HL-60 (cell line): ENCODE measurements at places on chromosomes 5 and 9.

- DNase-seq, result no peak
Measured at GRCh38 chr5:90866333-90866732, 307.7 kb downstream of the ADGRV1 start.

GRCh38 chr5:57551251-57551650, 68.6 kb upstream of the ACTBL2 start:
- DNase-seq, result no peak

DNA sequence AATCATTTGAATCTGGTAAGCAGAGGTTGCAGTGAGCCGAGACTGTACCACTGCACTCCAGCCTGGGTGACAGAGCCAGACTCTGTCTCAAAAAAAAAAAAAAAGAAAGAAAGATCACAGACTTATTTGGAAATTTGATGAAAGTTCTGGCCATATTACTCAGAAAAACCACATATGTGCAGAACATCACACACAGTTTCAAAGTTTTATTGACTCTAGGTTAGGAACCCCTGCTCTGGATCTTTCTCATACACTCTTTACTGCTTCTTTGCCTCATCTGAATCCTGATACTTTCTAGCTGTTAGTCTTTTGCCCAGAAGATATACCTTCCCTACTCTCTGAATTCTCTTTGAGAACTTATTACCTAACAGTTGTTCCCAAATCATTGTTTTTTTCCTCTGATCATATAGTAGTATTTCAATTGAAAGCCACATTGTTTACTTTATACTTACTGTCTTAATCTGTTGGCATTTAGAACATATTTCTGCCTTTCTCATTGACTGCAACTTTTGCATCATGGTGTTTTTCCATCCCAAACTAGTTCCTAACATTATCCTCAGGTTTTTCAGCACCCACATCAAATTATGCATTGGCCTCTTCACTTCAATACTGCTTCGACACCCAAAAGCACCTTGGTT, 68.7 kb downstream of the LNPEP start:
- DNase-seq, result no peak

DNA sequence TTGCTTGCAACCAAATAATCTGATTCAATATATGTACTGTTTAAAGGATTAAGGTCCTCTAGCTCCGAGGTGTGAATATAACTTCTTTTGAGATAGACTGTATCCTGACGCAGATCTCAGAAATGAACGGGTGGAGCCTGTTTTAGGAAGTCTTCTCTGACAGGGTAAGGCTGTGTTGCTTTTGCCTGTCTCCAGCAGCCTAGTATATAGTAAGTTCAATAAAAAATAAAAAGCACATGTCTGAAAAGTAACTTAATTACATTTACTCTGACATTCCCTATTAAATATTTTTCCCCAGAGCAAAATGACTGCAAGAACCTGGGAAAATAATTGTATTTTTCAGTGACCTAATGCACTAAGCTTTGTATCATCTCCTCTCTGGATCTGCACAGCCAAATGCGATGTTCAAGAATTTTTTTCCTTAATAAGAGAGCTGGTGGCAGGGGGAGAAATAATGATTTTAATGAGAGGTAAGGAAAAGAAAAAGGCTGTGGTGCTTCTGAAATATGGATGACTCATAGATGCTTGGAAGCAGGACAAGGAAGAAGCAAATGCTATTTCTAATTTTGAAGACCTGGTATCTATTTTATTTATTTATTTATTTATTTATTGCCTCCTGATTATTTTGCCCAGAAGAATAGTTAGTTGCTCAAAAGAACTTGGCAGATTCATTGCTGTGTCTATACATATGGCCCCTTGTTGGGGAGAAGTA, 7.3 kb downstream of the PPP3R2 start:
- no peak for DNase-seq

DNA sequence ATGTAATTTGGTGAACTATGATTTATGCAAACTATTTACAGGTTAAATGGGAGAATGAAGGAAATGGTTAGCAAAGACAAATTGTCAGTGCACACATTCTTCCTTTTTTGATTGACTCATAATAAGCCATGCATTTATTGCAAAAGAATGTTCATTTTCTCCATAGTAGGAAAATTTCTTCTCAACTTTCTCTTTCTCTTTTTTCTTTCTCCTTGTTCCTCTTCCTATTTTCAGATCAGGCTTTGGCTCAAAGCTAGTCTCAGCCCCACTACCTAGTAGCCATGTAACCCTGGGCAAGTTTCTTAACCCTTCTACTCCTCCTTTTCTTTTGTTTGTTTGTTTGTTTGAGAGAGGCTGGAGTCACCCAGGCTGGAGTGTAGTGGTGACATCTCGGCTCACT, 156.6 kb downstream of the PIK3R1 start:
- DNase-seq, result no peak

- no peak for DNase-seq
Measured at GRCh38 chr5:14155075-14155474, 11.9 kb downstream of the TRIO start.

DNA sequence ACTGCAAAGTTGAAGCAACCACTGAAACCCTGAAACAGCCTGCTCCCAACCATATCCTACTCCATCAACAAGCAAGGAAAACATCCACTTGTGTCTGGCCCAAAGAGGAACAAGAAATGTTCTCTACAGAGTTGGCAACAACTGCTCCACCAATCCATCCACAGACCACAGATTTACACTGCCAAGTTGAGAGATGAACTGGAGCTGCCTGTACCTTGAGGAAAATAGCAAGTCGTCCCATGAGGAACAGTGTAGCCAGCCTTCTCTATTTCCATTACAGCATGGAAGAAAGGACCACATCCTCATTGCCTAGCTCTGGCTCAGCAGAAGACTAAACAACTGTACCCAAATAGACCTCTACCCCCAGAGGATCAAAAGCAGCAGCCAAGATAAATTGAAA, 60.4 kb downstream of the DEPDC1B start:
- DNase-seq, result no peak

DNA sequence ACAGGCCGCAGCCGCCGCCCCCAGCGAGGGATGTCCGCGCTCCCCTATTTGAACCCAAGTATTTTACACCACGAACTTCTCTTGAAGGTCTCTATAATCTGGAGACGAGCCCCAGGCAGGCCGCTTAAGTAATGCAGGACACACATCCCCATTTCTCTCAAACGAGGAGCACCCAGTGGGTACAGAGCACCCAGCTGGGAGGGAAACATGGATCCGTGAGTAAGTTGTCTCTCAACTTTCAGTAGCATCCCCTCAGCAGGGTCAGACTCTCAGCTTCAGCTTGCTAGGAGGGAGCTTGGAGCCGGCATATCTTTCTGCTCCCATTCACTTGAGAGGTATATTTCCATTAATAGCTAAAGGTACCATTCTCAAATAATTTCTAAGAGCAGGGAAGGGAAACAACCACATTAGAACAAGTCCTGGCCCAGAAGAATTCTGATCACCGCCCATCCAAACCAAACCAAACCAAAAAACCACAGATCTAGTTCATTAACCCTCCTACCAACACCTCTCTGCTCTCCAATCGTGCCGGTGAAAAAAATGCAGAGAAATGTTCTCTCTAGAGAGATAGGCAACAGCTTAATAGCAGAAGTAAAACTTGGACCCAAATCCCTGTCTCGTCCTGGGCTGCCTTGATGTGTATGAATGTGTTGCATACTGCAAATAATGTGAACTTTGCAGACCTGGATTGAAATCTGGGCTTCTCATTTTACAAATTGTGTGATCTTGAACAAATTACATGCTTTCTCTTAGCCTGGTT, 910 bp downstream of the TDRD7 start:
- DNase-seq, result no peak

- DNase-seq, result no peak
Measured at GRCh38 chr9:103700195-103700962, 393.7 kb upstream of the SMC2 start.

DNA sequence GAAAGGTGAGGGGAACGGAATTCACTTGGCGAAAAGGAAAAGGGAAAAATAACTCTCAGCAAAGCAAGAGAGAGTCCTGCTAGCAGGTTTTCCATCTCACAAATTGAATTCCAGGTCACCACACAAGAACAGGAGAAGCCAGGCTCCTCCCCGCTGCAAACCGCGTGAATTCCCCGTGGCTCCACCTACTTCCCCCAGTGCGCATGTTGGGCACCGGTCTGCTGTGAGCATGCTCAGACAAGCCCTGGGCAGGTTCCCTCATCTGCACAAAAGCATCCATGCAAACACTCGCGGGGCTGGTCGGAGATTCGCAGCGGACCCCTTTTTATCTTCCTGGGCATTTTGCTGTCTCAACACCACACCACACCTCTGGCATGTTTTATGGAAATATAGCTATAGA, 58.5 kb upstream of the S1PR3 start:
- no peak for DNase-seq

DNA sequence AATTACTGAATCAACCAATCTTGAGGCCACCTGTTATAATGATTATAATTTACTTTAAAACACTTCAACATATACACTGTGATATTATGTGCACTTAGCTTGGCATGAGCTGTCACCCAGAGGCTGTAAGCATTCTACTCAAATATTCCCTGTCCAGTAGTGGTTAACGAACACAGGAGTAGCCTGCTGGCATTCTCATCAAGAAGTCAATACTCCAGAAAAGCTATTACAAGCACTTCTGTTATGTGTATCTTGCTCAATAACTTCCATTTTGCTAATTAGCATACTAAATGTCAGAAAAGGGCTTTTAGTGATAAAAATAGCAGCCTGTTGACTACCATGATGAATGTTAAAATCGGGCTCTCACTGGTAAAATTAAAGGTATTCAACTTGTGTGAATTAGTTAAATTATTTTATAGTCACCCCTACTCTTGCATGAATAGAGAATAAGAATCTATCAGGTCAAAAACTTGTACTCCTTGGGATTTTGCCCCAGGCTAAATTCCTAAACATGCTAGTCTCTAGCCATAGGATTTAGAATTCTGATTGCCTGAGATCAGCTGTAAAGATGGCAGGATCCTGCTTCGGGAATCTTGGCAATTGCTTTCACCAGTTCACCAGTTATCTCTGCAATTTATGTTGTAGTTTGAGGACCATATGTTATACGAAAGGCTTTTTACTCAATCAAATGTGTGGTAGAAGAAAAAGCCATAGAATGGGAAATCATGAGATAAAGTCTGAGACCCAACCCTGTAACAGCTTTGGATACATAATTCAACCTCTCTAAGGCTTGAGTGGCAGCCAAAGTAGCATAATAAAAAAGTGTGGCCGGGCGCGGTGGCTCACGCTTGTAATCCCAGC, 43.4 kb upstream of the PAM start:
- DNase-seq, result no peak

GRCh38 chr9:129885018-129885669, 49.9 kb downstream of the USP20 start:
- peak; percentile 59 for DNase-seq

DNA sequence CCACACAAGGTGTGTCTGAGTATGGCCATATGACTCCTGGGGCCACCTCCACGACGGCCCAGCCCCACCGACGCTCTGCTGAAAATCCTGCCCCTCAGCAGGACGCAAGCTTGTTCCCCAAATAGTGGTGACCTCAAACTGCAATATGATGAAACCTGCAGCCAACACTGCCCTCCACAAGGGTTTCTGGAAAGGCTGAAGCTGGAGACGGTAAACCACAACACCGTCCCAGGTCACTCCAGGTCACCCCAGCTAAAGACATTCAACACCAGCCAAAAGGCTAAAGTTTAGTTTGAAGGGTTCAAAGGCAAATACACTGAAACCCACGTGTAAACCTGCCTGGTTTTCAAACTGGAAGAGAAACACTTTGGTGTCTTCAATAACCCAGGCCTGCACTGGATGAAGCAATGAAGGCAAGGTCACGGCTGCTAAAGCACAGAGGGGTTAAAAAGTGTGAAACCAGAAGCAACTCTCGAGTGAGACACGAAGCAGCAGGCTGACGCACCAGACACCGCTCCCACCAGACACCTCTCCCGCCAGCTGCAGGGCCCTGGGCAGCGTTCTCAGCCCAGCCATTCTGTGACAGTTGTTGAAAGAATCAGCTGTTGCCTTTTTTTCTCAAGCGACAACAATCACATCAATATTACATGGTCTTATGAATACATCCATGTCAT, 1.8 kb upstream of the LHX3 start:
- DNase-seq, result peak; percentile 71

GRCh38 chr9:80382211-80382891, 810.6 kb downstream of the TLE4 start:
- DNase-seq, result no peak

- no peak for DNase-seq
Measured at GRCh38 chr5:587403-587802, 24.7 kb upstream of the CEP72 start.

DNA sequence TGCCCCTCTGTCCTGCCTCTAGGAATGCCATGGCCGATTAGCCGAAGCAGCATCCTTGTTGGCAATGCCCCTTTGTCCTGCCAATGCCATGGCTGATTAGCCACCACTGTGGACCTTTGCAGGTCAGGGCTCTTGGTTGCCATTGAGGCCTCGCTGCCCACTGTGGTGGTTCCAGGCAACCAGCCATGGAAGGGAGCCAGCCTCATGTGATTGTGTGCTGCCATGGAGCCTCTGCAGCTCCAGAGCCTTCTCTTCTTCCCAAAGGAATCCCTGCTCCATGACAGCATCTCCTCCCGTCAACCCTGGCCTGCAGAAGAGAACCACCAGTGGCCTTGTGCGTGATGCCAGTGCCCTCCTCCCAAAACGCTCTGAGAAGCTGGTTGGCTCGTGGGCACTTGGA, 187.0 kb downstream of the CACNA1B start:
- no peak for DNase-seq

DNA sequence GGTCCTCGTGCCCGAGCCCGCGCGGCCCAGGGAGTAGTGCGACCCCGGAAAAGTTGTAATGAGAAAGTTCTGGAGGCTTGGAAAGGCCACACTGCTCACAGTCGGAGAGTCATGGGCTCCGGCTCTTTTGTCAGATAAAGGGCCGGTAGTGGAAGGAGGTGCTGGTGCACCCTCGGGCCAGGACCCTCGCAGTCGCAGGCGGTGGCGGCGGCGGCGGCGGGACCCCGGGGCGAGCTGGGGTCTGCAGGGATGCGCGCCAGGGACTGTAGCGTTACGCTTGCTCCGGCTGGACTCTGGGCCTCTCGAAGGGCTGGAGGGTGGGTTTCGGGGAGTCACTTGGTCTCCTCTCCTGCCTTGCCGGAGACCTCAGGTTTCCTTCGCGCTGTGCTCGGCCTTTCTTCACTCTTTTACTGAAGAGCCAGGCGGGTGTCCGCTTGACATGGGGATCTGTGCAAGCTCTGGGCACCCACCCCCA, 1.5 kb downstream of the RORB start:
- no peak for DNase-seq
